ENCODE measurements at places on chromosomes 16 and 17. TPM values are rescaled to one million over a fixed set of nuclear protein-coding genes. Genes with fewer than 3 reads are reported as not detected.

GRCh38 chr17:47862621-47863440 lies 11.9 kb upstream of the SP6 start:
- DNase-seq = peak; percentile 94

- DNase-seq = no peak
Observed at GRCh38 chr17:75849724-75850123, 5.4 kb downstream of the WBP2 start.

Gene AHSP
- total RNA-seq = not detected

Gene PIMREG
- total RNA-seq = 94.6 TPM

DNA sequence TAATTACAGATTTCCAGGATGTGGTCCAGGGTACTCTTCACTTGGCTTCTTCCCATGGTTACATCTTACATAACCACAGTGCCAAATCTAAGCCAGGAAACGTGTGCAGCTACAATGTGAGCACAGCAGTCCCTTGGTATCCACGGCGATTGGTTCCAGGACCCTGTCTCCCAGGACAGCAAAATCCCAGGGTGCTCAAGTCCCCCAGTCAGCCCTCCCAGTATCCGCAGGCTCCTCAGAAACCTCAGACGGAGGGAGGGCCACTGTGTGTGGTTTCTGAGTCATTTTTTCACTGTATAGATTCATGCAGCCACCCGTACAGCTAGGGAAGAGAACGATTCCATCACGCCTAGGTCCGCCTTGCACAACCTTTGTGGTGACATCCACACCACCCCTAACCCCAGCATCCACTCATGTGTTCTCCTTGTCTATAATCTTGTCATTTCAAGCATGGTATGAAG lies 11.1 kb upstream of the ATP2C2 start:
- peak; percentile 39 for DNase-seq

Gene TANC2
- 30.4 TPM for total RNA-seq

GRCh38 chr16:3046641-3047386 lies 453 bp downstream of the MMP25 start:
- no peak for DNase-seq

- no peak for DNase-seq
Observed at GRCh38 chr16:48131201-48131935, 24.4 kb downstream of the ABCC12 start.

- no peak for DNase-seq
Observed at GRCh38 chr16:5775916-5776315, 678.3 kb upstream of the EEF2KMT start.

DNA sequence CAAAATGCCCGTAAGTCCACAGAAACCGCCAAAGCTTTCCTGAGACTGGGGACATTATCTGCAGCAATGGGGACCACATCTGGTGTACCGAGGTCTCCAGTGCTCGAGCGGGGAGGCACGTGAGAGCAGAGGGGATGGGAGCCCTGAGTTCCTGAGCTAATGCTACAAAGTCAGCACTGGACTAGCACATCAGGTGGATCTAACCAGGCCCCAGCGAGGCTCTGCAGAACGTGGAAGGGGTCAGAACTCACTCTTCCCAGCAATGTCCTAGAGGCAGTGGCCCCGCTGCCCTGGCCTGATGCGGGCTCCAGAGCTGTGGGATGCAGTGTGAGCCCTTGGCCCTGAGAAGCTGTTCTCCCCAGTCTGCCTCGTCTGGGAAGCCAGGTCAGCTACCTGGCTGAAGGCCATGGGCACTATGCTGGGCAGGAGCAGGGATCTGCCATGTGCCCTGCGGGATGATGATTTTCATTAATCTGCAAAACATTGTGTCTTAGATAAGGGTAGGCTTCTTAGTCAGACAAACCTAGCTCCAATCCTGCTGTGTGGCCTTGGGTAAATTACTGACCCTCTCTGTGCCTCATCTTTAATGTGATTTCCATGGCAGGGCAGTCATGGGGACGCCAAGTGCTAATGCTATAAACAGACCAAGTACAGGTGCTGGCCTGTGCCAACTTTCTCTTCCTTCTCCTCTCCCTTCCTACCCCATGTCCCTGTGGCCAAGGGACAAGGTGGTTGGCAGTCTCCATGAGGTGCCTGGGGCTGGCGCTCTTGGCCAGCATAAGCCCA lies 40.1 kb upstream of the SLC38A10 start:
- no peak for DNase-seq

Gene GRAPL
- total RNA-seq = not detected

- DNase-seq = no peak
Observed at GRCh38 chr17:38429476-38430100, 1.3 kb downstream of the ARHGAP23 start.

GRCh38 chr17:32504166-32504990 lies 17.6 kb downstream of the CDK5R1 start:
- peak; percentile 73 for DNase-seq

GRCh38 chr16:27547134-27547533 lies 2.6 kb downstream of the GTF3C1 start:
- DNase-seq = peak; percentile 81

Gene CPNE7
- total RNA-seq = 119 TPM

Gene BANP
- 19.7 TPM for total RNA-seq

Gene CHST5
- total RNA-seq = not detected

Gene KRT36
- not detected for total RNA-seq

- DNase-seq = no peak
Observed at GRCh38 chr16:23521037-23521743, 10.9 kb upstream of the GGA2 start.

Gene HLF
- total RNA-seq = 0.26 TPM

- no peak for DNase-seq
Observed at GRCh38 chr17:10879190-10879836, 41.4 kb upstream of the PIRT start.

GRCh38 chr17:75626496-75627038 lies 6.7 kb upstream of the SMIM5 start:
- DNase-seq = peak; percentile 30

GRCh38 chr17:9189870-9190269 lies 168.6 kb downstream of the NTN1 start:
- no peak for DNase-seq

Gene NOG
- 196 TPM for total RNA-seq

Gene CALB2
- total RNA-seq = not detected
